NCI-H524 (cell line): ENCODE measurements at places on chromosomes 1 and 21.
A peak's percentile ranks its signal among the peaks of the same experiment; 100 is the strongest.

- DNase-seq: peak; percentile 93
Measured at GRCh38 chr1:176691251-176692228, 228.6 kb downstream of the PAPPA2 start.

DNA sequence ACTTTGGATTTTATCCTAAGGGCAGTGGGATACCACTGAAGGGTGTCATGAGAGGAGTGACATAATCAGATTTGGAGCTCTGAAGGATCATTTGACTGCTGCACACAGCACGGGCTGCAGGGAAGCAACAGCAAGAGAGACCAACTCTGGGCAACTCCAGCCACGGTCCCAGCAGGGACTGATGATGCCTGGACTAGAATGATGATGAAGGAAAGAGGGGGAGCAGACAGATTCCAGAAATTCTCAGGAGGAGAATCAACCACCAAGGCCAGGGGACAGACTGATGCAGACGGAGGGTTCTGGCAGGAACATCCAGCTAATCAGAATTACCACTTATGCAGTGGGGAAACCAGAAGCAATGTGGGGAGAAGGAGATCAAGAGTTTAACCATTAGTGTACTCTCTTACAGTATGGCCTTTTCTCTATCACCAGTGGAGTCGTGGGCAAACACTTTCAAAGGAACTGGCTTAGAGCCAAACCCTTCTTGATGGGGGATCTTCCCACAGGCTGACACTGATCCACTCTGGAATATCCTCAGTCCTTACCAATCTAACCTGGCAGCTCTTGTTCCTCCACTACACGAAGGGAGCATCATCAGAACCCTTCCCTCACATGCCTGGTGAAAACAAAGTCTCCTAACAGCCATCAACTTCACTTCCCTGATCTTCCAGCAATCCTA is 3.3 kb downstream of the URB1 start:
- DNase-seq: no peak

DNA sequence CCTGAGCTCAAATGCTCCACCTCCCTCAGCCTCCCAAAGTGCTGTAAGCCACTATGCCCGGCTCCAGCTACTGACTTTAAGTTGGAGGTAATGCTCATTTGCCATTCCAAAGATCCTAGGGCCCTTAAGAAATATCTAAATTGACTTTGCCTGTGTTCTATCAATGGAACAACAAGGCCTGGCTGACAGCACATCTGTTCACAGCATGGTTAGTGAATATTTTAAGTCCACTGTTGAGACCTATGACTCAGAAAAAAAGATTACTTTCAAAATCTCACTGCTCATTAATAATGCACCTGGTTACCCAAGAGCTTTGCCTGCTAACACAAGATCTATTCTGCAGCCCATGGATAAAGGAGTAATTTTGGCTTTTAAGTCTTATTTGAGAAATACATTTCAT is 3.5 kb upstream of the SSX2IP start:
- no peak for DNase-seq

- peak; percentile 62 for DNase-seq
Measured at GRCh38 chr1:229058111-229058561, 212.8 kb upstream of the RAB4A start.

GRCh38 chr1:50369830-50370229 is 53.4 kb downstream of the DMRTA2 start:
- DNase-seq: no peak

DNA sequence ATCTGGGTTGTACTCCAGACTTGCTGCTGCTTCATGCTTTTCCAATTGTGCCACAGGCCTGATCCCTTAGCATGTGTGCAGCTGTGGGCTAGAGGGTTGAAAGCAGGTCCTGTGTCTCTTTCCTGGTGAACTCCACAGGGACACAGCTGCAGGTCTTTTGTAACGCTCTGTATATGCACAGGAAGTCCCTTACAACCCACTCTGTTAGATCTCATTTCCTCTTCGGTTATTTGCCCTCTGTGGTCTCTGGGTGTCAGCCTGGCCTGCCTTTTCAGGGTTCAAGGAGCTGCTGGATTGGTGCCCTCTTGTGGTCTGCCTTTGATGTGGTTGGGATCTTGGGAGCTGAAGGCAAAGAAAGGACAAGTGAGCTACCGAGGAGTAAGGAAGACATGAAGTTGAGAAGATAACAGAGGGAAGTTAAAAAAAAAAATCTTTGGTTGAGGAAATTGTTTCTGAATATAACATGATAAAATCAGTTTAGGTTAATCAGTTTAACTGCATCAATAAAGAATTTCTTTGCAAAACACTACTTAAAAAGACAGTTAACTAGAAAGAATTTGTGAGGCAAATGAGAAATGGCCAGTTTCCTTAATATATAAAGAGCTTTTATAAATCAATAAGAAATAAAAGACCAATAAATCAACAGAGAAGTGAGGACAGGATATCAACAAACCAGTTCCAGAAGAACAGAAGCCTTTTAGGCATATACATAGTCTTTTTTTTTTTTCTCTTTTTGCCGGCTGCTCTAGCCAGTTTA is 44.1 kb downstream of the UCK2 start:
- no peak for DNase-seq

- peak; percentile 77 for DNase-seq
Measured at GRCh38 chr1:25727635-25728286, 72.2 kb upstream of the SELENON start.

DNA sequence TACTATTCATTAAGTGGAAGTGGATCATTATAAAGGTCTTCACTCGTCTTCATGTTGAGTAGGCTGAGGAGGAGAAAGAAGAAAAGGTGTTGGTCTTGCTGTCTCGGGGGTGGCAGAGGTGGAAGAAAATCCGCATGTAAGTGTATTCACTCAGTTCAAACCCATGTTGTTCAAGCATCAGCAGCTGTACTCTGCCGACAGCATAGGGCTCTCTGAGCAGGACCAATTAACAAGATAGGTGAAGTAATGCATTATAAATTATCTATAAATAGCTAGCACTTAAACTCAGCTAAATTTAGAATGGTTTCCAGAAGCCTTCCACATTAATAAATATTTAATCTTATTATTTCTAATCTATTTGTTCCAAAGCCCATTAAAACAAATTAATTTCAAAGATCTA is 116.8 kb downstream of the RGS2 start:
- DNase-seq: no peak

- no peak for DNase-seq
Measured at GRCh38 chr1:166511761-166512160, 327.5 kb upstream of the POGK start.

GRCh38 chr1:15703562-15703961 is 19.4 kb downstream of the PLEKHM2 start:
- DNase-seq: no peak

- no peak for DNase-seq
Measured at GRCh38 chr1:31031330-31032143, 34.0 kb downstream of the PUM1 start.

GRCh38 chr1:17667641-17668040 is 87.5 kb upstream of the ACTL8 start:
- DNase-seq: peak; percentile 80

GRCh38 chr1:33031506-33031905 is 5.2 kb downstream of the AK2 start:
- no peak for DNase-seq

DNA sequence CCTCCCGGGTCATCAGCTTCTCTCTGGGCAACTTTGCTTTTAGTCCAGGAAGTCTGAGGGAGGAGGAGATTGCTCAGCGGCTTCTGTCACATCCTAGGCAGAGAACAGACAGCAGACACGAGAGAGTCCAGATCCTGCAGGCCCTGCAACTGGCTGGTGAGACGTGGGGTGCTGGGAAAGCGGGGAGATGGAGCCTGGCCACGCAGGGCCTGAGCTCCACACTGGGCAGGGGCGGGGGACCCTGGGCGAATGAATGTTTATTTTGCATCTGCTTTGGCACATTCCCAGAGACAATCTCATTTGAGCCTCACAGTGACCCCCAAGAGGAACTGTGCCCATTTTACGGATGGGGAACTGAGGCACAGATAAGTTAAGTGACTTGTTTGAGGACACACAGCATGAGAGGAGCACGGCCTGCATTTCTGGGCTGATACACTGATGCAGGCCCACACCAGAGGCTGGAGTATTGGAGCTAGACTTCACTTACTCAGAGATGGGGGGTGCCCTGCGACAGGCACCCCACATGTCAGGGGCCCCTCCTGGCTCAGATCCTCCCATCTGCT is 9.6 kb downstream of the C1orf167 start:
- DNase-seq: no peak

- no peak for DNase-seq
Measured at GRCh38 chr1:5329068-5329739, 663.0 kb downstream of the NPHP4 start.

GRCh38 chr1:33211972-33212371 is 30.1 kb upstream of the TRIM62 start:
- DNase-seq: no peak

GRCh38 chr1:160309185-160309557 is 24.2 kb upstream of the PEX19 start:
- no peak for DNase-seq

DNA sequence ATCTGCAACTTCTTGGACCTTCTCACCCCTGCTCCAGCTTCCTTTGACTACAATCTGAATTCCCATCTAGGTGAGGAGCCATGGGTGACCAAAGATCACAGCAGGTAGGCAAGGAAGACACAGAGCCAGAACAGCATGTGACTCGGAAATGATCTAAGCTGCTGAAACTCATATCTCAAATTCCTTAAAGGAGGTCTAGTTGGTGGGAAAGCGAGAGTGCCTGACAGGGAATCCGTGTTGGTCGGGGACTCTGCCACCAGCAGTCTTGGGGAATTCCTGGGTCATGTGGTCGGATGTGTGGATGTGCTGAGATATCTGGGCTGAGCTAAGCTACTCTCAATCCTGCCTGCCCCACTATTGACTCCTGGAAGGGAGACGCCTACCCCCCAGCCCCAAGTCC is 3.2 kb upstream of the NUAK2 start:
- DNase-seq: no peak

DNA sequence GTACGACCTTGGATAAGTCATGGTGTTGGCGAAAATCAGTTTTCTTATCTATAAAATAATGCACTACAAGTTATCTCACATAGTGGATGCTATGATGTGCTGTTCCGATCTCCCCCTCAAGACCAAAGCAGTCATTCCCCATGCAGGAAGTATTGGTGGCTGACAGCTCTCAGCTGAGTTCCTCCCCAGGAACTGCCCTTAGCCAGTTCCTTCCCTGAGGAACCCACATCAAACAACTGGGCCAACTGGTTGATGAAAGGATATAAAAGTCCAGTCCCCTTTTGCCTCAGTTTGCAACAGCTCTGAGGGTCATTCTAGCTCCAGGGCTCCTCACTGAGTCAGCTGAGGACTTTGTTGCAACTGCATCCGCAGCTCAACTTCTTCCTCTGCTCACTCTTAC is 16.1 kb upstream of the SLAMF1 start:
- no peak for DNase-seq

DNA sequence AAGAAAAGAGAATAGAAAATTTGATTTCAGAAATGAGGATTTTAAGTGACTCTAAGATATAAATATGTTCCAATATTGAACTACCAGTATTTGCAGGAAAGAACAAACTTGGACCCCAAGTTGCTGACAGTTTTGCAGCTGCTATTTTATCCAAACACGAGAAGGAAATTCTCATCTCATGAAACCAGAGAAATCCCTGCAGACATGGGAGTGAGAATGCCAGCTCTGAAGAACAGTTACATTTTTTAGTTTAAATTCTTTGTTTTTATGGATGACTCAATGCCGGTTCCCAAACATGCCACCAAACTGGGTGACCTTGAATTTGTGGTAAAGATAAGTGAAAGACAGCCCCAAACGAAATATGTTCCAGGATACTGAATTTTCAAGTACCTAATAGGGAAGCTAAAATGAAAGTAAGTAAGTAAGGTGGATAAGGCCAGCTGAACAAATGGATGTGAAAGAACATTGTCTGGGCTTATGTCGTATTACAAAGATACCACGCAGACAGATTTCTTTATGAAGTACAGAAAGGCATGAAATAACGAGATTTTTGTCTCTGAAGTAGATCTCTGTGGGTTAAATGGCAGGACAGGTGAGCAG is 19.9 kb downstream of the TLR5 start:
- DNase-seq: no peak

GRCh38 chr1:92476071-92476631 is 10.6 kb downstream of the GFI1 start:
- DNase-seq: peak; percentile 72

- DNase-seq: no peak
Measured at GRCh38 chr1:60386249-60386648, 312.7 kb upstream of the C1orf87 start.

DNA sequence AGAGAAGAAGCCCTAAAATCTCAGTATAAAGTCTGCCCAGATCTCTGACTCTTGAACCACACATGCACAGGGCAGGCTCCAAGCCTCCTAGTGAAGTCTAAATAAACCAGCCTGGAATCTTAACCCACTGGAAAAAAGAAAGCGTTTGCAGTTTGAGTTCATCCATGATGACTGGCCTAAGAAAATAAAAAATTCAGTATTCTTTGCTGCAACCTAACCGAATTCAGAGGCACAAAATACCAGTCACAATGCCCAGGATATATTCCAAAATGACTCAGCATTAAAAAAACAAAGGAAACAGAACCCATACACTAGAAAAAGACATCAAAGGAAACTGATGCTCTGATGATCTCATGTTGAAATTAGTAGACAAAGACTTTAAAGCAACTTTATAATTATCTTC is 269.2 kb downstream of the SDCCAG8 start:
- DNase-seq: no peak

GRCh38 chr1:47659146-47659545 is 221.3 kb downstream of the FOXD2 start:
- DNase-seq: no peak

GRCh38 chr1:226029093-226029496 is 30.0 kb upstream of the SDE2 start:
- no peak for DNase-seq

- DNase-seq: no peak
Measured at GRCh38 chr1:85681087-85681486, 27.1 kb downstream of the ZNHIT6 start.

GRCh38 chr1:174800876-174801275 is 198.9 kb upstream of the CACYBP start:
- no peak for DNase-seq

GRCh38 chr1:181259026-181259745 is 170.7 kb downstream of the IER5 start:
- no peak for DNase-seq

DNA sequence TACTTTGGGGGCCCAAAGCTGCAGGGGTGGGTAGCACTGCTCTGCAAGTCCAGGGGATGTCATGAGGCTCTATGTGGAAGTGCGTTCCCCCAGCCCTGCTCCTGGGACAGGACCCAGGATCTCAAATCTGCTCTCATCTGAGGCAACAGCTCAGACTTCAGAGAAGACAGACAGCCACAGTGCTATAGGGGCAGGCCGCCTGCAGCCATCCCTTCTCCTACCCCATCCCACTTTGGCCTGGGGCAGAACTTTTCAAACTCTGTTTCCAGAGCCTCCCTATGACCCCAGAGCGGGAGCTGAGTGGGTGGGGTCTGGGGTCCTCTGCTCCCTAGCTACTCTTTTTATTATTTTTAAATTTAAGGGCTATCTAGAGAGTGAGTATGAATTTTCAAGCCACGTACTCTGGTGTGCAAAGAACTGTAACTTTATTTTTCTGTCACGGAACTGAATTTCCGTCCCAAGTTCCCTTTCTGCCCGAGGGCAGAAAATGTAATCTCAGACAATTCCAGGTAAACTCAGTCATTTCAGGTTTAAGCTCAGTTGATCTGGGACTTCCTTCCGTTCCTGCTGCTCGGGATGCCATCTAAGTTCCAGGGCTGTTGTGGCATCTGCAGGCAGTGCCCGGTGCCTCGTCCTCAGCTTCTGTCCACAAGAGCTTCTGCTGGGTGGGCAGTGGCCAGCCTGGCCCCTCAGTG is 98.3 kb downstream of the ACTL8 start:
- no peak for DNase-seq
